ENCODE measurements at places on chromosomes 11 and 22.

GRCh38 chr11:88515002-88515401, 177.5 kb upstream of the CTSC start:
- DNase-seq, result no peak

DNA sequence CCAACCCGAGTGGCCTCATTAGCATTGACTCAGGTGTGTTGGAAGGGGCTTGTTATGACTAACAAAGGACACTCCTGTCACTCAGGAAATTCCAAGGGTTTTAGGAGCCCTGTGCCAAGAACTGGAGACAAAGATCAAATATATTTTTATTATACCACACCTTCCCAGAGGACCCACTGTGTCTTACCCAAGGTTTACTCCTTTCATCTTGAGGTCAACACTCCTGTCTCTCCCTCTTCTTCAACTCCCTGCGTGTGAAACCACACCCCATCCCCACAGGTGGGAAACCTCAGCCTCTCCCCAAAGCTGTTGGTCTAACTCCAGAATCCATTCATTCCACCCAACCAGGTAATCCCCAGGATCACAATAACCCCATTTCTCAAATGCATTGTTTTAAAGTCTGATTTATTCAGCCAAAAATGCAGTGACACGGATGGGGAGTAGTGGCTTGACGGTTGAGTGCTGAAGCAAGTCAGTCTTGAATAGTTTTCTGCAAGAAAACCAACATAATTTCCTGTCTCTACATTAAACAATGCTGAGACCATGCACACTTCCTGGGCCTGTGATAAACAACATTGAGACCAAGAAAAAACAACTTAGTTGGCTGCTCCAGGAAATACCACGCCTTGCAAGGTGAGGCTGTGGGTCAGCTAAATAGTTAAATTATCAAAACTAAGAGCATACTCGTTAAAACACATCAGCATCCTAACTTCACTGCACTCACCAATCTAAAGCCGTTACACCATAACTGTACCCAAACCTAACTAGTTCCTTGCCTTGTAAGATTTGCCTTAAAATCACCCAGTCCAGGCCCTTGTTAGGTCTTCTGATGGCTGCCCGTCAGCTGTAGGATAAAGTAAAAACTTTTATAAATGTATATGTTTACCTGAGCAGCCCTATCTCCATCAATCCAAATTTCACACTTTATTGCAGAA, 38.5 kb upstream of the SPON1 start:
- DNase-seq, result no peak

GRCh38 chr22:44697423-44698141, 4.4 kb upstream of the PRR5 start:
- no peak for DNase-seq

- no peak for DNase-seq
Observed at GRCh38 chr22:33715237-33715985, 204.9 kb downstream of the LARGE1 start.

- no peak for DNase-seq
Observed at GRCh38 chr11:15617126-15617525, 502.4 kb downstream of the INSC start.

DNA sequence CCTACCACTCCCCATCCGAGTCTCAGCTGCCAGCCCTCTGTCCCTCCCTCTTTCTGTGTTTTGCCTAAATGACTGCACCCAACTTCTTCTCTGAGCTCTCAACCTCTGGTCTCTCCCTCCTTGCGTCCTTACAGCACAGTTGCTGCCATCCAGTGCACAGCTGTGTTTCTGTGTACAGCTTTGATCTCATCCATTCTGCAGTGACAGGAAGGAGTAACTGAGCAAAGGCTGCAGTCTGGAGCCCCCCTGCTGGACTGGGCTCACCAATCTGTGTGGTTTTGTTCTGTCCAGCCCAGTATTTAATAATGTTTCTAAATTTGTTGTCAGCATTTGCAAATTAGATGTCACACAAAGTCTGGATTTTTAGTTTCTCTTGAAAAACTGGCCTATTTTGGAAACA, 43.8 kb downstream of the PRR5L start:
- DNase-seq, result no peak

- DNase-seq, result peak; percentile 86
Observed at GRCh38 chr11:12864316-12865156, 144.6 kb upstream of the RASSF10 start.

DNA sequence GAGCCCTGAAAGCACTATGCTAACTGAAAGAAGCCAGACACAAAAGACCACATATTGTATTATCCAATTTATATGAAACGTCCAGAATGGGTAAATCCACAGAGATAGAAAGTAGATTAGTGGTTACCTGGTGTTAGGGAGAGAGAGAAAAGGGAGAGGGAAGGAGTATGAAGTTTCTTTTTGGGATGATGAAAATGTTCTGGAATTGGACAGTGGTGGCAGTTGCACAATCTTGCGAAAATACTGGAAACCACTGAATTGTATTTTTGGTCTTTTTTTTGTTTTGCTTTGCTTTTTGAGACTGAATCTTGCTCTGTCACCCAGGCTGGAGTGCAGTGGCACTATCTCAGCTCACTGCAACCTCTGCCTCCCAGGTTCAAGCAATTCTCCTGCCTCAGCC, 63.5 kb downstream of the MRTFA start:
- no peak for DNase-seq

GRCh38 chr22:27251563-27251962, 550.0 kb downstream of the MN1 start:
- no peak for DNase-seq

DNA sequence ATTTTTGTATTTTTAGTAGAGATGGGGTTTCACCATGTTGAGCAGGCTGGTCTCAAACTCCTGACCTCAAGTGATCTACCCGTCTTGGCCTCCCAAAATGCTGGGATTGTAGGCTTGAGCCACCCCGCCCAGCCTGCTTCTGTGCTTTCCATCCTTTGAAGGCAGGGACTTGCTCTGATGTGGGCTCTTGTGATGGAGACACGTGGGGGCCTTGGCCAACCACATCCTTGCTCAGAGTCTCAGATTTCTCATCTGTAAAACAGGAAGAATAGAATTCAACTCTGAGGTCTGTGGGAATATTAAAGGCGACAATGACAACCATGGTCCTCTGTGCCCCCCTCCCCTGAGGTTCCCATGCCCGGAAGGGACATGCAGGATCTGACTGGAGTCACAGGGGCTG, 3.8 kb upstream of the GGA1 start:
- no peak for DNase-seq
